ENCODE measurements at places on chromosomes 7 and 10. TPM values are rescaled to one million over a fixed set of nuclear protein-coding genes. Genes with fewer than 3 reads are reported as not detected.

The TMEM270 gene
- total RNA-seq: not detected

The STOX1 gene
- 14.4 TPM for total RNA-seq

The GPC2 gene
- total RNA-seq: 6.1 TPM

The TMEM176B gene
- total RNA-seq: 28.4 TPM

The HABP2 gene
- 0.11 TPM for total RNA-seq

The PUS7 gene
- total RNA-seq: 12.2 TPM

The SYCE1 gene
- total RNA-seq: 0.83 TPM

The ZPBP gene
- total RNA-seq: not detected

The POLL gene
- 14.7 TPM for total RNA-seq

The CTAGE15 gene
- 0.50 TPM for total RNA-seq

The ASB10 gene
- not detected for total RNA-seq

The TMEM236 gene
- 0.44 TPM for total RNA-seq

The NEUROG3 gene
- not detected for total RNA-seq

The SRI gene
- 175 TPM for total RNA-seq

The LLCFC1 gene
- not detected for total RNA-seq

The SLC37A3 gene
- 48.8 TPM for total RNA-seq

The ZNF804B gene
- 2.0 TPM for total RNA-seq

The ZC3HAV1L gene
- total RNA-seq: 10.6 TPM

The CLDN12 gene
- 33.1 TPM for total RNA-seq

The IL2RA gene
- total RNA-seq: 0.10 TPM

The ZCWPW1 gene
- total RNA-seq: 5.1 TPM

The CALY gene
- 24.9 TPM for total RNA-seq

The CALML3 gene
- not detected for total RNA-seq

The WNT2 gene
- 0.79 TPM for total RNA-seq

The OR2A5 gene
- total RNA-seq: not detected

The MDFIC gene
- total RNA-seq: 94.8 TPM

The SLC26A5 gene
- total RNA-seq: 0.44 TPM

The CUX1 gene
- total RNA-seq: 45.1 TPM

The WEE2 gene
- total RNA-seq: 0.30 TPM

The LIPK gene
- total RNA-seq: not detected

The ZDHHC4 gene
- 64.6 TPM for total RNA-seq

The MYPN gene
- 0.10 TPM for total RNA-seq

The HMX2 gene
- total RNA-seq: not detected

The WIPF3 gene
- 4.5 TPM for total RNA-seq

The GRID2IP gene
- total RNA-seq: 0.39 TPM

The TACR2 gene
- total RNA-seq: 0.10 TPM

The CCL26 gene
- total RNA-seq: 1.4 TPM

The KCNIP2 gene
- total RNA-seq: 14.4 TPM

The RTKN2 gene
- total RNA-seq: 9.1 TPM

The MSMB gene
- total RNA-seq: not detected

The SLC39A12 gene
- total RNA-seq: 9.9 TPM

The C10orf95 gene
- total RNA-seq: not detected

The SPDYE16 gene
- 0.28 TPM for total RNA-seq

The CRCP gene
- total RNA-seq: 35.9 TPM

The GUSB gene
- 30.4 TPM for total RNA-seq

The TFR2 gene
- 3.7 TPM for total RNA-seq

The GJD4 gene
- total RNA-seq: 0.20 TPM

The CLDN15 gene
- total RNA-seq: 8.3 TPM

The BMS1 gene
- total RNA-seq: 17.6 TPM

The MINPP1 gene
- 23.4 TPM for total RNA-seq

The SKAP2 gene
- total RNA-seq: 17.6 TPM

The IFIT1 gene
- 57.2 TPM for total RNA-seq

The SP8 gene
- total RNA-seq: 0.69 TPM

All from spinal cord (tissue), 10 donors.